GM18507 (cell line): ENCODE measurements at places on chromosomes 3 and 15.

DNA sequence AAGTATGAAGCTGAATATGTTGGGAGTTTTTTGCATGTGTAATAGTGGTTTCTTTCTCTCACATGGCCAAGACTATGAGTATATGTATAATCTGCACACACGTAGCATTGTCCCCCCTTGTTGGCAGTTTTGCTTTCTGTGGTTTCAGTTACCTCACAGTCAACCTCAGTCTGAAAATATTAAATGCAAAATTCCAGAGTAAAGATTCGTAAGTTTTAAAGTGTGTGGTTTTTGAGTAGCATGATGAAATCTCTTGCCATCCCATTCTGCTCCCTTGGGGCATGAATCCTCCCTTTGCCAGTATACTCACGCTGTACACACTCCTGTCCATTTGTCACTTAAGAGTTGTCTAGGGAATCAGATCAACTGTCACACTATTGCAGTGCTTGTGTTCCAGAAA, 742.0 kb upstream of the CCDC54 start:
- no peak for DNase-seq

- DNase-seq = no peak
Observed at GRCh38 chr15:50418041-50418583, 6.1 kb upstream of the USP8 start.

DNA sequence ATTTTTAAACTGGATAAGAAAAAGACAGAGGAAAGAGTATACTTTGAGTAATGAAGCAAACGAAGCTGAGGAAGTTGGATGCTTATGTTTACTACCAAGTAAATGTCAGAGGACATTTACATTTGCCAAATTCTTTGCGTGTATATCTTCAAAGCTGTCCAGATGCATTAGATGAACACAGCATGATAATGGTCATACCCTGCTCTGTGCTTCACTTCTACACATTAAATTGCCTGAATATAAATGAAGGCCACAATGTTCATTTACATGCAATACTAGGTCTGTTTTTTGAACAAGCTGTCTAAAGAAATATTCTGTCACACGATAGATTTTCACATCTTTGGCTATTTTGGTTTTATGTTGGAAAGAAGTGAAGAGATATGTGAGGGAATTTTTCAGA, 405.8 kb upstream of the ADAMTS9 start:
- no peak for DNase-seq

GRCh38 chr3:33883538-33883950, 85.1 kb downstream of the PDCD6IP start:
- DNase-seq = no peak

DNA sequence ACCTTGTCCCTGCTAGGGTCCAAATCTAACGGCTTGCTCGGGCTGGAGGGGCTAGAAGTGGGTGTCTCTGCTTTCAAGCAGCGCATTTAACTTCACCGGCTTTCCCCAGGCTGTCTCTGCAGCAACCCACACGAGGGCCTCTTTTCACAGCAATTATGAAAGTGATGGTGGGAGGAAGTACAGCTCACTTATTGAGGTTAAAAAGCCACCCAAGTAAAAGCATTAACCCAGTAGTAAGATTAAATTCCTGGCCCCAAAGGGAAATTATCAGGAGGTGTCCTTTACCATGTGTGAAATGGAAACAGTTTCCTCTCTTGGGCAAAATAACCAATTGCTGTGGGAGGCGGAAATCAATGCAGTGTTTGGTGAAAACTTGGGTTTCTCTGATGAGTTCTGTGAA, 41.1 kb downstream of the NGRN start:
- peak; percentile 22 for DNase-seq

GRCh38 chr15:64960153-64960552, 29.6 kb downstream of the SPG21 start:
- DNase-seq = no peak

DNA sequence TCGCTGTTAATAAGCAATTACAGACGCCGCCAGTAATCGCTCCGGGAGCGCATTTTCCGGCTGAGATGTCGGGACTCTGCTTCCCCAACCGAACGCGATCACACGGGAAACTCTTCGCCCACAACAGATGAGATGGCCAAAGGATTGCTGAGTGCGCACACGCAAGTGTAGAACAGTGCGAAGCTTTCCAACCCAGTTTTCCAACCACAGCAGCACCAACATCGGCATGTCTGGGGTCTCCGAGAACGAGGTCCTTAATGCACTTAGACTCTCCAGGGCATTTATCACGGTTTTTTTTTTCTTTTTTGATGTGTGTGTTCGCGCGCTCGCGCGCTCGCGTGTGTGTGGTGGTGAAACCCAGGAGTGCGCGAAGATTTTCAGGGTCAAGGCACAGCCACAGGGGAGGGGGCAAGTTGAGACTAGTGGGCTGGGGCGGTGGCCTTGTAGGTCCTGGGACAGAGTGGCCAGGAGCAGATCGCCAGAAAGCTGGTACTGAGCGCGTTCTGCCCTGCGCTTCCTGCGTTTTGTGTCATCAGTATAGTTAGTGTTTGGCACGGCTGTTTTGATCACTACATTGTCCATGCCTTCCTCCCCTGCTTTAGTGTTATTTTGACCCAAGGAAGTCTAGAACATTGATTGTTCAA, 1.8 kb upstream of the EOMES start:
- no peak for DNase-seq

DNA sequence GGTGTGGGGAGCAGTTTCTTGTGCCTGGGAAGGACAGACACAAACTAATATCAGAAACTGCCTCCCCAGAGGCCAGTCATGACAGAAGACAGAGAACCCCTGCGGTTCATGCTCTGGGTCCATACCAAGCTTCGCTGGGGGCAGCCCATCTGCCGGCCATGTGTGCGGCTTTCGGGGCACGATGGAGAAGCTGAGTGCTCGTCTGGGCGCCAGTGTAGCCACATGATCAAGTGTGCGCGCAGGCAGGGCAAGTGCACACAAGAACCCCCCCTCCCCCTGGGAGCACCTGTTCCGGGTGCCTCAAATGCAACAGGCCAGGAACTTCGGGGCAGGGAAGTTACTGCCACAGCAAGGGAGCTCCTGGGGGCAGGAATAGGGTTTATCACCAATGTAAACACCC, 1.8 kb downstream of the ADAMTS17 start:
- DNase-seq = no peak

- no peak for DNase-seq
Observed at GRCh38 chr3:99925584-99926230, 108.0 kb downstream of the CMSS1 start.

DNA sequence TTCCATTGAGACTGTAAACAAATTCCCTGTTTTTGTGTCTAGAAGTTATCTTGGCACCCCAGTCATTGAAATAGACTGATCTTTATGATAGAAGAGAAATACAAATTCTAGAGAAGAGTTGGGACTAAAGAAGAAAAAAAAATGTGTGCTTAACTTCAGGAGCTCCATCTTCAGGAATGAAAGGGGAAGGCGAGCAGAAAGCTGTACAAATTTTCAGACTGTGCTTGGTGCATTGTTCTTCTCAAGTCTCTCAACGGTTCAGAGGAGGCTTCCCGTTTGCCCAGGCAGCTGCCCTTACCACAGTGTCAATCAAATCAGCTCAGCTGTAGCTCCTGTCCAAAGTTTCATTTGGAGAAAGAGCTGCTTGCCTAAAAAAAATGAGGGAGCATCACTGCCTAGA, 41.7 kb downstream of the OXSM start:
- no peak for DNase-seq

DNA sequence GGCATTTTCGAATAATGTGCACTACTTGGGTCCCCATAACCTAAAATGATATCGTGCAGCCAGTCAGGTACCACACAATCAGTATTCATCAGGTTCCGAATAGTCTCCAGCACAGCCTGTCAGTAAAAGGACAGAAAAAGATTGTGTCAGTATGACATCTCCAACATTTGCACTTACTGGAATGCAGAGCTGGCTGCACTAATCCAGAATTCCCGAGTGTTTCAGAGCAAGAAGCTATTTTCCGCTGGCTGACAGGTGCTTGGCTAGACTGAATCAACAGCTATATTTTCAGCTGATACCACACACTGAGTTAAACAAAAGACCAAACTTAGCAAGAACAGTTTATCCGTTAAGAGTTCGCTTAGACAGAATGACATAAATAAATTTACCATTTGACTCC, 68.8 kb downstream of the AQR start:
- no peak for DNase-seq

GRCh38 chr3:157767607-157768006, 264.4 kb upstream of the VEPH1 start:
- DNase-seq = no peak

- DNase-seq = no peak
Observed at GRCh38 chr3:122931636-122932035, 95.9 kb downstream of the SEMA5B start.

- no peak for DNase-seq
Observed at GRCh38 chr15:79769069-79769481, 127.7 kb downstream of the MTHFS start.

DNA sequence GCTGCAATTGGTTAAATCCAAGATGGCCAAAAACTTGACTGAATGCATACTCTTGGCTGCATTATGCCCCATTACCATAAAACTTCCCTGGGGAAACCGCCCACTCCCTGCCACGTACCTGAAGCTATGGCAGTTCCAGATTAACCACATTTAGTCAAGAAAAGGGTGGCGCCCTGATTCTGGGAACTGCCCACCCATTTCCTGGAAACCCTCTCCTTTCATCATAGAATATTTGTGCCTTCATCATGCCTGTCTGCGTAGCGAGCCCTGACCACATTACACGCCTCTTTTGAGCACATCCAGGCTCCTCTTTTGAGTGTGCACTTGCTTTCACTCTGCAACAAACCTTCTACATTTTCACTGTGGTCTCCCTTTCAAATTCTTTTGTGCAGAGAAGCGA, 5.2 kb downstream of the LINS1 start:
- peak; percentile 8 for DNase-seq

DNA sequence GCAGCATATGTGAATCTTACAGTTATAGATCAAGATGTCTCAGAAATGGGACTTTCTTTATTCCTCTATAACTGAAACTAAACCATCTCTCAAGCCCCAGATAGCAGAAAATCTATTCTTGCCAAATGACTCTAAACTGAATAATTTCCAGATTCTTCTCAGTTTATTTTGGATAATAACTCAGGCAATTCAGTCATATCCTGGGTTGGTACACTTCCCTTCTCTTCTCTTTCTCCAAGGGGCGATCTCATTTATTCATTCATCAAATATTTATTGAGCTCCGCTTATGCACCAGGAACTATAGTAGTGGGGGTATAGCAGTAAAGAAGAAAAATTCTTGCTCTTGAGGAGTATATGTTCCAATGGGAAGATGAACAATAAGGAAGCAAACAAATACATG, 13.5 kb upstream of the PCOLCE2 start:
- DNase-seq = no peak

- no peak for DNase-seq
Observed at GRCh38 chr3:168885028-168885427, 778.5 kb downstream of the MECOM start.

DNA sequence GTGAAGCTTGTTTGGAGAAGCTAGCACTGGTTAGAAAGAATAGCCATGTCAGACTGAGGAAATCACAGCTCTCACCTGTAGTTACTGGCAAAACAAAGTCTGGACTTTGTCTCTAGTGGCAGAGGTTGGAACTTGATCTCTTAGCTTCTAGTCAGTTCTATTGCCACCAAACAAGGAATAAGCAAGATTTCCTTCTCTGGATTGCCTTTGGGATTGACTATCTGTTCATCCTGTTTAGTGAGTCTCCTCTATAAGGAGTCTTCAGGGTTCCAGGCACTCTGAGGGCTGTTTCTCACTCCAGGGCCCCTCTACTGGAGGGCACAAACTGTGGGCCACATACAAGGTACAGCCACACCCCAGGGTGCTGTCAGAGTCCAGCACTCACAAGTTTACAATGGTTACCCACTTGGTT, 426.6 kb upstream of the THBS1 start:
- DNase-seq = no peak

- no peak for DNase-seq
Observed at GRCh38 chr15:74793135-74794028, 11.5 kb downstream of the CSK start.

DNA sequence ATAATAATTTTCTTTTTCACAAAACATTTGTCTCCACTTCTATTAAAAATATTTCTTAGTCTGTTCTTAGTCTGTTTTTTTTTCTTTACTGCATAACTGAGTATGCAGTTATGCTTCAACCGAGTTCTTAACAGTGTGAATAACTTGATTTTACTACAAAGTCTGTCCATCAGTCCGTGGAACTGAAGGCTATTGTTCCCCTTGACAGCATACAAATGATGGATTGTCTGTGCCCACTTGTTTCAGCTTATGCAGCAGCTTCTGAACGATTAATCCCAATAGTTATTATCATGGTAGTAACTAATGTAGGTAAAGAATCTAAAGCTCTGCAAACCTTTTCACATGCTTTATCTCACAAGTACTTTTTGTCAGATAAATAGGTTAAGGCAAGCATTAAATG, 150.7 kb downstream of the SSR3 start:
- DNase-seq = no peak

DNA sequence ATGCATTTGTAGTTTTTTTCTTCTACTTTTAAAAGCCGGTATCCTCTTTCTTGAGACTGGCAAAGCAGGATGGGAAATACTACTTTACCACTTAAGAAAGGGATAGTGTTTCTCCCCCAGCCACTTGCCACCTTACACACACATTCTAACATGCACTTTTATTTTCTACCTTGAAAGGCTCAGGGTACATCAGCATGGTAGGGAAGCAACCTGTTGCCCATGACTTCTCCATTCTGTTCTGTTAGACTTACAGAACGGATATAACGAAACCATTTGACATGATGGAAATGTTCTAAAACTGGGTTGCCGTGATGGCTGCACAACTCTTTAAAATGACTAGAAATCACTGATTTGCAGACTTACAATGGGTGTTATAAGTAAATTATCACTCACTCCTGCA, 405.5 kb downstream of the SHQ1 start:
- DNase-seq = no peak

DNA sequence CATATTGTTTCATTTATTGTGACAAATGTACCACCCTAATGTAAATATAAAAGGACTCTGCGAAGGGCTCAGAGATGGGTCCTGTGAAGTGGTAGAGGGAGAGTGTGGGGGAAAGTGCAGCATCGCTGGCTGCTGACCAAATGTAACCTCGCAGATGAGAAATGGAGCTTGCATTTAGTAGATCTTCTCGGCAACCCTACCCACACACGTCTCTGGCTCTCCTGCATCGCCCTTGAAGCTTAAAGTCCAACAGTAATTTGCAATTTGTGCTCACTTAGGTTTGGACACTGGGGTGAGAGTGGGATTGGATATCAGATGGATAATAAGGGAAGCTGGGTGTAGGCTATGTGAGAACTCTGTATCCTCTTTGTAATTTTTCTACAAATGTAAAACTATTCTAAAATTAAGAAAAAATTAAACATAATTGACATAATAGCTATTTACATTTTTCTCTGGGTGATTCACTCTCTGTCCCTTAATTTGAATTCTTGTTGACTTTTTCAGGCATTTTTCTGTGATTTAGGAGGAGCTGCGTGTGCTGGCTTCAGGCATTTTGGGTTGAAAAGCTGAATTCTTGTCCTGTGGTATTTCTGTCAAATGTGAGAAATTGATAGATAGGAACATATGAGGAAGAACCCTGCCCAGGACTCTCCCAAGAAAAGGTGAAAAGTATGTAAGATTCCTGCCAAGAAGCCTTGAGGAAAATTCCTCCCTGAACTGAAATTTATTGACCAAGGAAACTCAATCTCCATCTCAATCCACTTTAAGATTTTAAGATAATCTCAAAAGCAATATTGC, 524.7 kb upstream of the MCTP2 start:
- DNase-seq = no peak
